ENCODE measurements at places on chromosomes 3 and 15. TPM values are rescaled to one million over a fixed set of nuclear protein-coding genes. Genes with fewer than 3 reads are reported as not detected.
A peak's percentile ranks its signal among the peaks of the same experiment; 100 is the strongest.

The ARPP19 gene
- 182 TPM for total RNA-seq

DNA sequence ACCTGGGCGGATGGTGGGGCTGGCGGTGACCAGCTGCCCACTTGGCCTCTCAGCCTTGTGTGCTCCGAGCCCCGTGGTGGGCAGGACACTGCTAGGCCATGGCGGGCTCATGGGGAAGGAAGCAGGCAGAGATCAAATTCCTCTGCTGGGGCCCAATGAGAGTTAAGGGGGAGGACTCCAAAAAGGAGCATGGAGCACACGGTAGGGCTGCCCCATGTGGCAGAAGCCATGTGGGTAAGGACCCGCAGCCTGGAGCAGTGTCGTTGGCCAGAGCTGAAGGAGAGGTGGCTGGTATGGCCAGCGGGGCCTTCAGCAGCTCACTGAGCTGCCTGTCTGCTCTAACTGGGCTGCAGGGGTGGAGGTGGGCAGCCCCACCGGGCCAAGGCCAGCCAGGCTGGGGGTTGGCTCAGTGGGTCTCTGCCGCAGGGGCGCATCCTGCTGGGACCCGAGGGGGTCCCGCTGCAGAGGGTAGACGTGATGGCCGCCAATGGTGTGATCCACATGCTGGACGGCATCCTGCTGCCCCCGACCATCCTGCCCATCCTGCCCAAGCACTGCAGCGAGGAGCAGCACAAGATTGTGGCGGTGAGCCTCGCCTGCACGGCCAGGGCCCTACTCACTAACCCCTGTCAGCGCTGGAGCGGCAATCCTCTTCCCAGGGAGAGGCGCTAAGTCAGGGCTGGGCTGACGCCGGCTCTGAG is 11.3 kb downstream of the STAB1 start:
- no peaks in the 10 kb centered on the region for H3K36me3 ChIP-seq
- no peak overlapping the region for H3K4me3 ChIP-seq
- no peak for DNase-seq
- no peak overlapping the region for H3K27ac ChIP-seq
- no peaks in the 10 kb centered on the region for H3K27me3 ChIP-seq

- H3K4me1 ChIP-seq, result peaks cover 44% of the 10 kb centered on the region
- H3K4me3 ChIP-seq, result no peak overlapping the region
- H3K27ac ChIP-seq, result peak overlapping the region; percentile 50
- no peak for DNase-seq
- no peaks in the 10 kb centered on the region for H3K27me3 ChIP-seq
Measured at GRCh38 chr3:63986831-63987230, 36.5 kb downstream of the PSMD6 start.

DNA sequence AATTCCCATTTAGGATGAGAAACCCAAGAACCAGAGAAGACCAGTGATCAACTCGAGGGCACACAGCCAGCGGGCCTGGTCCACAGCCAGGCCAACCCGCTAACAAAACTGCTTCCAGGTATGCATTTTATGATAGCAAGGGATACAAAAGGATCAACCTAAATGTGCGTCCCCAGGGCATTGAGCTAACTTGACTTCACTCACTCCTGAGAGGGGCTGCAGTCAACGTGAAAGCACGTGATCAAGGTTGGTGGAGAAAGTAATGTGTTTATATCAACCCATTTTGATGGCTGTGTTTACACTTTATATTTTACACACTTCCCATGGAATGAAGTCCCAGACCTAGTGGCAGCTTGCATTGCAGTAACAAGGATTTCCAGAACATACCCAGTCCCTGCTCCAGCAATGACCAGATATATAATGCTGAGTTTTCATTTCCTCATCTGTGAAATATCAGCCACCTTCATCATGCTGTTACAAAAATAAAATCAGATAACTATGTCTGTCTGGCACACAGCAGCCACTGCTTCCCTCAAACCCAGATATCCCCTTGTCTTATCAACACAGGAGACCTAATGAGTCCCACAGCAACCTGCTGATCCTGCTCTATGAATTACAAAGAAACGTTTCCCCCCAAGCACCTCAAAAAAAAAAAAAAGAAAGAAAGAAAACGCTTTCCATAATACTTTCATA is 2.0 kb downstream of the KLHL6 start:
- peak overlapping the region; percentile 91 for H3K4me3 ChIP-seq
- H3K4me1 ChIP-seq, result peaks cover 56% of the 10 kb centered on the region
- DNase-seq, result no peak
- no peaks in the 10 kb centered on the region for H3K27me3 ChIP-seq
- peak overlapping the region; percentile 77 for H3K27ac ChIP-seq
- H3K36me3 ChIP-seq, result peaks cover 32% of the 10 kb centered on the region

DNA sequence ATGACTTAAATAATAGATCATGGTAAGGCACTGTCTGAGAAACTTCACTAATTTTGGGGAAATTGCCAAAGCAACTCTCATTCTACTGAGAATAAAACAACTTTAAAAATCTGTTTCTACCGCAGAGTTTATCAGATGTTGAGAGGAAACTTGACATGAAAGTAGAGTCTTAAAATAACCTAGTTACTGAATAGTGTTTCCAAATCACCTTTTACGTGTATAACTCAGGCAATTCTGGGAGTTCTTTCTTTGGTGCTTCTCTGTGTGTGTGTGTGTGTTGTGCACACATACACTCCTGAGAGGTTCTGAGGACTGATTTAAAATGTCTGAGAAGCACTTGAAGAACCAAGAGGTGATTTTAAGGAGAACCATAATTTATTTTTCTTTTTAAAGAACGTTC is 236.6 kb downstream of the SV2B start:
- DNase-seq, result no peak
- no peak overlapping the region for H3K27ac ChIP-seq
- H3K36me3 ChIP-seq, result no peaks in the 10 kb centered on the region
- peaks cover 15% of the 10 kb centered on the region for H3K27me3 ChIP-seq
- no peak overlapping the region for H3K4me3 ChIP-seq
